CD4-positive, alpha-beta T cell treated with Interferon alpha-2 for 1 hour (primary cell): ENCODE measurements at places on chromosomes 3 and 15.
A peak's percentile ranks its signal among the peaks of the same experiment; 100 is the strongest.

DNA sequence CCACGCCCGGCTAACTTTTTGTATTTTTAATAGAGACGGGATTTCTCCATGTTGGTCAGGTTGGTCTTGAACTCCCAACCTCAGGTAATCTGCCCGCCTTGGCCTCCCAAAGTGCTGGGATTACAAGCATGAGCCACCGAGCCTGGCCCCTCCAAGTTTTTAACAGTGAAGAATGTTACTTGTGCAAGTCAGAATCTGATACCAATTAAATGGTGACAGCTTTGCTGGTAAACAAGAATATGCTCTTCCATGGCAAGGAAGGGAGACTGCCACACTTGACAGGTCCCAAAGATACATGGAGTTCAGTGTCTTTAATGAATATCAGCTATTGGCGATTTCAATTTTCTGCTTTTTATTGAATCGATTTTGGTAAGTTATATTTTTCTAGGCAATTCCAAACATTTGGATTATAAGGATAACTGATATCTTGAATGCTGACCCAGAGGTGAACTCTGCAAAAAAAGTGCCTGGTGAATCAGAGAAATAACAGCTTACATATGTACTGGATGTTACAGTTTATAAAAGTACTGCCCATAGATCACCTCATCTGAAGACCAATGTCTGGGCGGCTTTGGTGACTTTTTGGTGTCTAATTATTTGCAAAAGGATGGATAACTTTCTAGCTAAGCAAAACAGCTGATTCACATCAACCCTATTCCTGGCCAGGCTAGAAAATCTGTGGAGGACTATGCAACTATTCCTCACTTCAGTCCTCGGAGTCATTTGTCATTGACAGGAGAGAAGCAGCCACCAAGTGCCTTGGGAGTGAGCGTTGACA lies 1.2 kb downstream of the PARP16 start:
- DNase-seq = no peak

- DNase-seq = no peak
Observed at GRCh38 chr3:180335050-180335449, 266.9 kb upstream of the TTC14 start.

DNA sequence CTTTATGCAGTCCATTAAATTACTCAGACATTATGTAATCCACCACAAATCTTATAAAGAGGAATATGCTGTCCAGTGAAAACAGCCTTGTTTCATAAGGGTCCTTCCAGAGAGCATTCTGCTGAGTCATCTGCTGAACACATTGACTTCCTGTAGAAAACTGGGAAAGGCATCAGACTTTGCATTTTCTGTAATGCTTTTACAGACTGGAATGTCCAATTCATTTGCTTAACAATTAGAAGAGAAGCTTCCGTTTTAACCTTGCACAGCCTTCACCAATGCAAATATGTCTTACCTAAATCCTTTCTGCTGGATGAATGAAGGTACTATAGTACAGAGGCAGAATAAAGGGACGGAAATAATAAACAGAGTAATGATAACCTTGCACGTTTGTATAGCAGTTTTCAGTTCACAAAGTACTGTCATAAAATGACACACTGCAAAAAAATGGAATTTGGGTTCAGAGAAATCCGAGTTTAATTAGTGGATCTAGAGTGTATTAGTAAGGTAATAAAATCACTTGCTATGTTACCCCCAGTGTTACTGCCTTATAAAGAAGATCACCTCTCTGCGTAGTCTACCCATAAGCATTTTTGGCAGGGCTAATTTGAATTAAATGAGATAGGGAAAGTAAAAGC lies 301.5 kb downstream of the PYDC2 start:
- DNase-seq = no peak

DNA sequence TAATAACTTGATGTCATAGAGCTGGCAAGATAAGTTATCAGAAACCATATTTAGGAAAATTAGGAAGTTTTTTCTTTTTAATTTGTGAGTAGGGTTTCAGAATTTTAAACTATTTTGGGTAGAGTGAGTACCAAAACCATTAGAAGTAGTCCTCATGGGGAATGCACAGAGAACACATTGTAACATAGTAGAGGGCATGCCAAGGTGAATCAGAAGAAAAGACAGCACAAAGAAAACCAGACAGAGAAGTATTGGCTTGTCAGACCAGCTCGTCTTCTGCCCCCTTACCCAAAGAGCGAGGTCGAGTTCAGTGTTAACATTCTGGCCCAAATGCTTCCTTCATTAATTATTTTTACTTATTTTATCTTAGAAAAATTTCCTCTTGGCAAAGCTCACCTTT lies 121.3 kb upstream of the SAMMSON start:
- no peak for DNase-seq

GRCh38 chr3:46208167-46208704 lies at the start of gene CCR1:
Gene CCR1, minus strand, starts transcription at chr3:46208313. Its CDS starts 4,000 bp downstream, at chr3:46204313.
- peak; percentile 65 for DNase-seq

DNA sequence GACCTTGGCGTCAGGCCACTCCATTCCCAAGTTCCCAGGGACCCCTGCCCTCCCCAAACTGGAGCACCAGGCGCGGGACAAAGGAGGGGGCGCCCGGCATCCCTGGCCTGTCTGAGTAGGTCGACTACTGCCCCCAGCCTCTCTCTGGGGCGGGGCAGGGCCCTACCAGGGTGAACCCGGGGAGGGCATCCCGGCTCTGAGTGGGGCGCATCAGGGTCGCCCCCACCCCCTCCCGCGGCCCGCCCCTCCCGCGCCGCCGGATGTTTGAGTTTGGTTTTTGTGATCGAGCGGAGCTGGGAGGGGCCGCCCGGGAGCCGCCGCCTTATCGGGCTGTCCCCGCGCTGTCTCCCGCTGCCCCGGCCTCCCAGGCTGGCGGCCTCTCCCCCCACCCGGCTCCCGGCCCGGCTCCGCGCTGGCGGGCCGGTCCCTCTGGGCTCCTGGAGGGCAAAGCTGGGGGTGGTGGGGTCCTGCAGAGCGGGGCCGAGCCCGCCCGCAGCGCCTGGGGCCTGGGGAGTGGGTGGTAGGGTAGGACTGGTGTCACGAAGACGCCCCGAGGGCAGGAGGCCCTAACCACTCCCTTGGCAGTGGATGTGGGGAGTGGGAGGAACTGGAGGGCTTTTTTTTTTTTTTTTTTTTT lies 47.2 kb upstream of the SMAD6 start:
- DNase-seq = no peak

- DNase-seq = no peak
Observed at GRCh38 chr3:133949438-133949837, 53.8 kb upstream of the RAB6B start.

DNA sequence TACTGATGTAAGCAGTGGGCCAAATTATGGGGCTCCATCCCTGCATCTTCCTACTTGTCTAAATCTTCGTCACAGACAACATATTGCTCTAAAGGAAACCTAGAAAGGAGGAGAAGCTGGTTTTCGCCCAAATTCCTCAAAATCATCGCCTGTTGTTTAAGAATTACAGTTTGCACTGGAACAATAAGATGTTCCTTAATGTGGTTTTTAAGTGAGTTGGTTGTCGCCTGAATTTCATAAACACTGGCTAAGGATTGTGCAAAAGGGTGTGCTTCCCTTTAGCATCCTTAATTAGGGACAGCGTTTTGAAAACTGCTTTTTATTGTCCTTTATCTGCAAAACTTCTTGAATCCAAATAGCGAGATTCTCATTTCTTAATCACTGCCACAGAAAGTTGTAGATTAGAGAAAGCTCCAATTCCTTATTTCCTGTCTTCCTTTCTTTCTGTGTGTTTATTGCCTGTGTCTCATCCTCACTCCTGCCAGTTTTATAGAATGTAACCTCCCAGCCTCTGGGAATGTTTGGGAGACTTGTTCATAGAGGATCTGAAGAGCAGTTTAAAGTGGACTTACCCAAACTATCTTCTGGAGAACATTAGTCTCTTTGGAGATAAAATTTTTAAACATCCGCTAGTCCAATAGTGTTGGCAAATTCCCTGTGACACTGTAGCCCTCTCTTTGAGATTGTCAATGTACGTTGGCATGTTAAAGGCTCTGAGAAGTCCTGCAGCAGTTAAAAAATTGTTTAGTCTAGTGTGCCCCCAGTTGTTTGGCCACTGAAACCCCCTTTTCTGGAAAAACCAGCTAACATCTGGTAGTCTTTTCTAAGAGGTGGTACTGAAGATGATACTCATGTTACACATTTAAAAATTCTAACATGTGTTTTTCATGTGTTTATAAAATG lies 50.4 kb downstream of the FLNB start:
- DNase-seq = no peak

- no peak for DNase-seq
Observed at GRCh38 chr3:108311797-108312196, 15.4 kb downstream of the HHLA2 start.

DNA sequence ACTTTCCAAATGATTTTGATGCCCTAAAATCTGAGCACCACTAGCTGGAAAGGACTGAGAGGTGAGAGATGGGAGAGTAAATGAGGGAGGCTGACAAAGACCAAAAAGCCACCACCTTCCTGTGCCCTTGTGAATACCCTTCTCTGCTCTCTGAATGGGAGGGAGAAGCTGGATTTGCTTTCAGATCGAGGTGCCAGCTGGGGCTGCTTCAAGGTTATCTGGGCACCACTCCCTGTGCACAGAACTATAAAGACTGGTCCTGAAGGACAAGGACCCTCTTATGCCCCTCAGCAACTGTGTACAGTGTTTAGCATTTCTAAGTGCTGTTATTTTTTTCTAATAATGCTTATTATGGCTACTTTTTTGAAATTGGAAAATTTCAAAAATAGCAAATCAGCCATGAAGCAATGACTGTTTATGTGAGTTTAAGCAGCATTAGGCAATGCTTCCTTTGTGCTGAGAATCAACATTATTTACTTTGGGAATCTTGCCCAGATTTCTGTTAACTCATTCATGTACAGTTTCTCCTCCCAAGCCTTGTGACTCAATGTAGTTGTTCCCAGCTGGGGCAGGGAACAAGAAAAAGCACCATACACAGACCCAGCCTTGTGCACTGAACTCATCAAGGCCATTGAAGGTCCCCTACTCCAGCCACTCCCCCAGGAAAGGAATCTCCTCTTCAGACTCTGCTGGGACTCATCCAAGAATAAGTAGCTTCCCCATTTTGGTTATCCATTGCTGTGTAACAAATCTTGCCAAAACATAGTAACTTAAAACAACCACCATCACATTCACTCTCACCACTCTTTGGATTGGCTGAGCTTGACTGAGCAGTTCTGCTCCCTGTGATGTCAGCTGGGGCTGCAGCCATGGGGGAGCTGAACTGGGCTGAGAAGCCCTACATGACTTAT lies 37.3 kb upstream of the CDV3 start:
- DNase-seq = no peak

DNA sequence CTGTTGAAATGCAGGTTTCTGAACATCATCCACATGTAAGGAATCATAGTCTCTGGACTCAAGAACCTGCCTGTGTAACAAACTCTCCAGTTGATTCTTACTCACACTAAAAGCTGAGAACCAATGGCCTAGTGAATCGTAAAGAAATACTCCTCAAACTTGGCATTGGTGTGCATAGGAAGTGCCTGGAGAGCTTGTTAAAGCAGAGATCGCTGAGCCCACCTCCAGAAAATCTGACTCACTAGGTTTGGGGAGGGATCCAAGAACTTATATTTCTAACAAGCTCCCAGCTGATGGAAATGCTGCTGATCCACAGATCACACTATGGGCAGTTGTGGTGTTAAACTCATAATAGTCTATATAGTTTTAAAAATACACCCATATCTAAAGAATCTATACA lies 55.8 kb upstream of the LMCD1 start:
- DNase-seq = no peak

GRCh38 chr3:134605556-134605955 lies 45.3 kb downstream of the KY start:
- no peak for DNase-seq

- DNase-seq = no peak
Observed at GRCh38 chr3:126052196-126053058, 31.5 kb downstream of the SLC41A3 start.

- DNase-seq = no peak
Observed at GRCh38 chr3:124059580-124059979, 67.7 kb upstream of the ROPN1 start.

DNA sequence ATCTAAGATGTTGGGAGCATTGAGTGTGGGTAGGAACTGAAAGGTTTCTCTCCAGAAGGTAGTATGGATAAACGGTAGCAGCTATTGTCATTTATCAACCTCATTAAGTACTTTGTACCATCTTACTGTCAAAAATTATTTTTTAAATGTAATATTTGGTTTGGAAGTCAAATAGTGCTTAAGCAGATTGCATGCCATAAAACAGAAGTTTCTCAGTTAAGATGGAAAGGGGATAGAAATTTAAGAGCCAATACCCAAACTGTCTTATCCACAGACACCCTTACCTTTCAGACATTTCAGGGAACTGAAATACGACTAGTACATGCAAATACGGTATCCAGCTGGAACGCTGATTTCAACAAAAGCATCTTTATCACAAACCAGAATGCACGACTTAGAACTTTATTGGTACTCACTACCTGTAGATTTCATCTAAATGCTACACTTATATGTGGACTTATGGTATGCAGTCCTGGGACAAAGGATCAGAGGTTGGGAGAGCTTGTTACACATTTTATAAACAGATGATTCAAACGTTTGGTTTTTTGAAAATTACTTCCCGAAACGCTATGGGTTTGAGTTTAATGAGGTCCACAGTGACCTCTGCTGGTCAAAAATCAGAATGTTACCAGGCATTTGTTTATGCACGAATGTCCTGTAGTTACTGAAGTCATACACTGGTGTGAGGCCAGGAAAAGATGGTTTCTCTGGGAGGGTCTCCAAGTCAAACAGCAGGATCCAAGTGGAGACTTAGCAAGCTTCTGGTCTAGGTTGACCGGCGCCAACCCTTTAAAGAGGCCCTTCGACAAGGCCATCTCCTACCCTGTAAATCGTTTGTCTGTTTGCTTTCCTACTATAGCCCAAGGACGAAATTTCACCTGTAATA lies 45.7 kb upstream of the DUT start:
- peak; percentile 61 for DNase-seq

GRCh38 chr3:14369675-14370669 lies 32.4 kb upstream of the SLC6A6 start:
- DNase-seq = no peak

- DNase-seq = no peak
Observed at GRCh38 chr15:85280203-85280602, 100.2 kb upstream of the AKAP13 start.

GRCh38 chr15:43845421-43845820 lies 18.6 kb downstream of the WDR76 start:
- no peak for DNase-seq

- DNase-seq = no peak
Observed at GRCh38 chr3:37872413-37873160, 10.9 kb downstream of the CTDSPL start.
